ENCODE measurements at places on chromosomes 16 and 17. TPM values are rescaled to one million over a fixed set of nuclear protein-coding genes. Genes with fewer than 3 reads are reported as not detected.

SLFN14 gene
- total RNA-seq = not detected

CEP95 gene
- 14.1 TPM for total RNA-seq

TERB1 gene
- not detected for total RNA-seq

TAC4 gene
- not detected for total RNA-seq

CHD9NB gene
- 0.20 TPM for total RNA-seq

BFAR gene
- 76.4 TPM for total RNA-seq

KRT40 gene
- not detected for total RNA-seq

GCGR gene
- not detected for total RNA-seq

NTN3 gene
- total RNA-seq = 0.15 TPM

RPH3AL gene
- 7.9 TPM for total RNA-seq

STRADA gene
- total RNA-seq = 21.0 TPM

CES5A gene
- not detected for total RNA-seq

NOL3 gene
- total RNA-seq = 12.7 TPM

RGS11 gene
- 1.1 TPM for total RNA-seq

VAC14 gene
- 63.4 TPM for total RNA-seq

BCAR1 gene
- total RNA-seq = 243 TPM

MARVELD3 gene
- not detected for total RNA-seq

TOB1 gene
- 4.3 TPM for total RNA-seq

BCO1 gene
- not detected for total RNA-seq

SLC12A3 gene
- 0.20 TPM for total RNA-seq

EXOC3L1 gene
- total RNA-seq = 13.3 TPM

HSD17B1 gene
- not detected for total RNA-seq

ALOX12 gene
- not detected for total RNA-seq

ARL5C gene
- total RNA-seq = not detected

GEMIN4 gene
- 24.4 TPM for total RNA-seq

NPIPA3 gene
- total RNA-seq = 0.33 TPM

GAS2L2 gene
- total RNA-seq = not detected

KRTAP4-9 gene
- total RNA-seq = not detected

TIMM22 gene
- total RNA-seq = 27.9 TPM

HCRT gene
- not detected for total RNA-seq

KRT33B gene
- total RNA-seq = not detected

KRTAP2-1 gene
- total RNA-seq = not detected

NAE1 gene
- 67.7 TPM for total RNA-seq

TSPAN10 gene
- total RNA-seq = not detected

CDYL2 gene
- total RNA-seq = 20.1 TPM

TLCD3B gene
- total RNA-seq = 0.34 TPM

CX3CL1 gene
- 5.1 TPM for total RNA-seq

CCDC40 gene
- 1.1 TPM for total RNA-seq

Measured in mammary microvascular endothelial cell (primary cell).